ENCODE measurements at places on chromosomes 13 and 19.

DNA sequence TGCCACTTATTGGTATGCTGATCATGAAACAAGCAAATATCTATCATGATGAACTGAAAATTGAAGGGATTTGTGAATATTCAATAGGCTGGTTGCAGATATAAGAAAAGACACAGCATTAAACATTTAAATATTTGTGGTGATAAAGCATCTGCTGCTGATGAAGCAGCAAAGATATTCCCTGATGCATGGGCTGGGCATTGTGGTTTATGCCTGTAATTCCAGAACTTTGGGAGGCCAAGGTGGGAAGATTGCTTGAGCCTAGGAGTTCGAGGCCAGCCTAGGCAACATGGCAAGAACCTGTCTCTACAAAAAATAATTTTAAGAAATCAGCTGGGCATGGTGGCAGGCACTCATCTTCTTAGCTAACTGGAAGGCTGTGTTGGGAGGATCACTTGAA lies 54.5 kb downstream of the GPR180 start:
- DNase-seq = no peak

- no peak for DNase-seq
Measured at GRCh38 chr13:74169676-74170075, 35.5 kb upstream of the KLF12 start.

GRCh38 chr13:56352901-56353300 lies 787.8 kb upstream of the PRR20A start:
- DNase-seq = no peak

GRCh38 chr13:48532256-48532505 lies 699 bp downstream of the RCBTB2 start:
- peak; percentile 65 for DNase-seq

DNA sequence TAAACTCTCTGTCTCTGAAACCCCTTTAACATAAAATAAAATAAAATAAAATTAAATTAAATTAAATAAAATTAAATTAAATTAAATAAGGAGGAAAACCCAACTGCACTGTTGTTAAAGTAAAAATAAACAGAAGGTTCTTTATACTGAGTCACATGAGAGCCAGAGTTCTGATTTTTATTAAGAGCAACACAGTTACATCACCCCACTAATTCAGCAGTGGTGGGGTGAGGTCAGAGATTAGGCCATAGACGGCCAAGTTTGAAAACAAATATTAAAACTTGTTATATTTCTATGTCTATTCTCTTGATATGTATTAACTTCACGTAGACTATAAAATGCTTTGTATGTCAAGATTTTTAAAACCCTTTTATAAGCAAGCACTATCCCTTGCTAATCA lies 59.5 kb downstream of the MYCBP2 start:
- DNase-seq = no peak

- DNase-seq = no peak
Measured at GRCh38 chr13:68185444-68186141, 955.5 kb upstream of the PCDH9 start.

DNA sequence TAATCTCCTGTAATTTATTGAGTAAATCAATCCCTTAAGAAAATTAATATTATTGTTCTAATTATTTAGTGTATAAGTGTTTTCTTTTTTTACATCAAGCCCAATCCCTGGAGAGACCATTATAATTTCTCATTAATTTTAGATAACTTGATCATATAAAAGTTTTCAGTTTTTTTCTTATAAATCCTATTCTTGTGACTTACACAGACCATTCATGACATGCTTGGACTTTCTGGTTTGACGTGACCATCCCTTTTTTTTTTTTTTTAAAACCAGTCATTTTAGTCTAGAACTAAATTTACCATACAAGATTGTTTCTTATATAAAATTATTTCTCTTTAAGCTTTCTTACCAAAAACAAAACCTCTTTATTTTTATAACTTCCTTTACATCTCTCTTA lies 5.4 kb upstream of the MTRF1 start:
- DNase-seq = peak; percentile 41

DNA sequence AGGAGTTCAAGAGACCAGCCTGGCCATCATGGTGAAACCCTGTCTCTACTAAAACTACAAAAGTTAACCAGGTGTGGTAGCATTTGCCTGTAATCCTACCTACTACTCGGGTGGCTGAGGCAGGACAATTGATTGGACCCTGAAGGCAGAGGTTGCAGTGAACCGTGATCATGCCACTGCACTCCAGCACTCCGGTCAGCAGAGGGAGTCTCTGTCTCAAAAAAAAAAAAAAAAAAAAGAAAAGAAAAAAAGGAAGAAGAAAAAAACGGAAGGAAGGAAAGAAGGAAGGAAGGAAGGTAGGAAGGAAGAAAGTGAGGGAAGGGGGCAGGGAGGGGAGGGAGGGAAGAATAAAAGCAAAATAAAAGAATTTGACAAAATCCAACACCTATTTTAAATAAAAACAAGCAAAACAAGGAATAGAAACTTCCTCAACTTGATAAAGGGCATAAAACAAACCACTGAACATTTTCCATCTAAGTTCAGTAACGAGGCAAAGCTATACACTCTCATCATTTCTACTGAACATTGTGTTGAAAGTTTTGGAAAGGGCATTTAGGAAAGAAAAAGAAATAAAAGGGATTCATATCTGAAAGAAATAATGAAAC lies 411.6 kb upstream of the SLITRK5 start:
- no peak for DNase-seq

GRCh38 chr13:41582027-41582463 lies 124.7 kb downstream of the RGCC start:
- DNase-seq = no peak

DNA sequence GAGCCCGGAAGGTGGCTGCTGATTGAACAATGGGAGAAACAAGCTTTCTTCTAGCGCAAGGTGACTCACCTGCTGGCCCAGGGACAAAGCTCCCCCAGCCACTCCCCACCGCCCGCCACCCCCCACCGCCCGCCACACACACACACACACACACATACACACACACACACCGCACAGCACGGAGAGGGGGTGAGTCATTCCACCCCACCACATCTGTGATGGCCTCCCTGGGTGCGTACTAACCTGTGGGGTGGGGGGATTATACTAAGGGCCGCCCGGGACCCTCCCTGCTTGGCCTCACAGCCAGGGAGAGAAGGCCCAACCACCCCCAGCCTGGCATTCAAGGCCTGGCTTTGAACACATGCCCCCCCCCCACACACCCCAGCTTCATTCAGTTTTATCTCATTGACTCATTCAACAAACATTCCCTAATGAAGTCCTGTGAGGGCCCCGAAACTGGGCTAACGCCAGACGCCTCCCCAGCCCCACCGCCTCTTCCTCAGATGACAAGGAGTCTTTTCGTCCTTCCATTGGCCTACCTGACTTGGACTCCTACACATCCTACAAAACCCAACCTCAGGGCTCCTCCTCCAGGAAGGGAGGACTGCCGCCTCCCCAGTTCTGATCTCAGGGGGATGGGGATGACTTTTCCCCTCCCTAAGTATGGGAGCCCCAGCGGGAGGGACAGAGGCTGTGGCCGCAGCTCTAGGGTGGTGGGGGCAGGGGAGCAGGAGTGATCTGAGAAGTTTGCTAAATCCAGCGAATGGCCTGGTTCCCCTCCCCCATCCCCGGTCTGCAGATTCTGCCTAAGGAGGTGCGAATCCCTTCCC lies 5.8 kb upstream of the ONECUT3 start:
- peak; percentile 19 for DNase-seq

DNA sequence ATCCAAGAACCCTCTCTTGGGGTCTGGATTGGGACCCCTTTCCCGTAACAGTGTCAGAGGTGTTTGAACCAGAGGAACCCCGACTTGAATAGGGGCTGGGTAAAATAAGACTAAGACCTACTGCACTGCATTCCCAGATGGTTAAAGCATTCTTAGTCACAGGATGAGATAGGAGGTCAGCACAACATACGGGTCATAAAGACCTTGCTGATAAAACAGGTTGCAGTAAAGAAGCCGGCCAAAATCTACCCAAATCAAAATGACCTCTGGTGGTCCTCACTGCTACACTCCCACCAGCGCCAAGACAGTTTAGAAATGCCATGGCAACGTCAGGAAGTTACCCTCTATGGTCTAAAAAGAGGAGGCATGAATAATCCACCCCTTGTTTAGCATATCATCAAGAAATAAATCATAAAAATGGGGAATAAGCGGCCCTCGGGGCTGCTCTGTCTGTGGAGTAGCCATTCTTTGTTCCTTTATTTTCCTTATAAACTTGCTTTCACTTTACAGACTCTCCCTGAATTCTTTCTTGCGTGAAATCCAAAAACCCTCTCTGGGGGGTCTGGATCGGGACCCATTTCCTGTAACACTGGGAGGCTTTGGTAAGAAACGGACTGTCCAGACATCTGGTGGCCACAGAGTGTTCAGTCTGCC lies 4.4 kb upstream of the SIN3B start:
- DNase-seq = peak; percentile 43

- peak; percentile 63 for DNase-seq
Measured at GRCh38 chr13:42279986-42280385, 8.0 kb downstream of the AKAP11 start.

DNA sequence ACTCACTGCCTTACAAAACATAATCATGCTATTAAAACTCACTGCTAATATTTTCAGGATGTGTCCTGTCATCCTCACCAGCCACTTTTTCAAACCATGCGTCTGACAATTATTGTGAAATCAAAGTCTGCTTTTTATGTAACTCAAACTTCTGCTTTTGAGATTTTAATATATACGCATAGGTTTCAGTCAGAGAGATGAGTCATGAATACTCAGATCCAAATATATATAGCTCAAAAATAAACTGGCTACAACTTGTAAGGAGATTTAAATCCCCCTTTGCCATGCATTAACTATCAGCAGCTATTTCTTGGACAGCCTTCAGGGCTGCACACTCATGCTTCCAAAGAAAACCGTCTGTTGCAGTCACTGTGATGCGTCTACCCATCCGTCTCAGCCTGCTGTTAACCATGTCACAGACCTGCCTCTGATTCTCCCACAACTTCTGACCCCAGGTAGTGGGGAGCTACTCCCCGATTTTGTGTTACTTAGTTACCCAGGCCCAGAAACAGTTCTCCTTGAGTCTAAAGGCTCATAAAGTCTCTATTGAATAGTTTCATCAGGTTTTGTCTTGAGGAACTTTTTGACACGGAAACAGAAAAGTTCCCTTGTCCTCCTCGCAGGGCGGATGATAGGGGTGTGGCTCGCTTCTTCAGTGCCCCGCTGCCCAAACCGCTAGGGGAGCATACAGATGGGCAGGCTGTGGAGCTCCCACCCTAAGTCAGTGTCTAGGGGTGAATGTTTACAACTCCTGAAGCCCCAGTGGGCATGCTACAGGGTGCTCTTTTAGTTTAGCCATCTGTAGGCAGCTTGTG lies 33.8 kb upstream of the SGCG start:
- DNase-seq = no peak

DNA sequence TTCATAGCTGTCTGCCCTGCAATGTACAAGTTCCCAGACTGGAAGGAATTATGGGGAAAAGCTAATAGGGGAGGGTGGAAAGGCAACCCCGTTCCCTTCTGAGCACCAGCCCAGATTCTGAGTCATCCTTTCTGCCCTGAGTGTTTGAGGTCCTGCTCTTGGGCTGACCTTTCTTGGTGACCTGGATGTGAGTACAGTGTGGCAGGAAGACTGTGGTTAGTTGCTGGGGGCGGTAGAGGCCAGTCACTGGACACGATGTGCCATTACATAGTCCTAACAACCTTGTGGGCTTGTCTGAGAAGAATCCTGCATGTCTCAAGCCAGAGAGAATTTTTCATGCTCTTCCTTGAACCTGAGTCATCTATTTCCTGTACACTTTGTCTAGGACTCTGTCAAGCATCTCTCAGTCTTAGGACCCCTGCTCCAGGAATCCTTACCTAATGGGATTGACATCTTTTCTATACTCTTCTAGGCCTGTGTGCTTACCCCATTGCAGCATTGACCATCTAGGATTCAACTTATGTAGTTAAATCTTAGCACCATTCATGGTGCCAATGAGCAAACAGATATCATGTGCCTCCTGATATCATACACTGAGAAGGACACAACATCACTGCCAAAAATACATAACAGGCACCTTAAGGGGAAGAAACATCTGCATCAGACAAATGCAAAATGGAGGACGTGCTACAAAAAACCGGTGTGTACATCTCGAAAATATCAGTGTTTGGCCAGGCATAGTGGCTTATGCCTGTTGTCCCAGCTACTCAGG lies 8.1 kb upstream of the ANGPTL4 start:
- peak; percentile 98 for DNase-seq

DNA sequence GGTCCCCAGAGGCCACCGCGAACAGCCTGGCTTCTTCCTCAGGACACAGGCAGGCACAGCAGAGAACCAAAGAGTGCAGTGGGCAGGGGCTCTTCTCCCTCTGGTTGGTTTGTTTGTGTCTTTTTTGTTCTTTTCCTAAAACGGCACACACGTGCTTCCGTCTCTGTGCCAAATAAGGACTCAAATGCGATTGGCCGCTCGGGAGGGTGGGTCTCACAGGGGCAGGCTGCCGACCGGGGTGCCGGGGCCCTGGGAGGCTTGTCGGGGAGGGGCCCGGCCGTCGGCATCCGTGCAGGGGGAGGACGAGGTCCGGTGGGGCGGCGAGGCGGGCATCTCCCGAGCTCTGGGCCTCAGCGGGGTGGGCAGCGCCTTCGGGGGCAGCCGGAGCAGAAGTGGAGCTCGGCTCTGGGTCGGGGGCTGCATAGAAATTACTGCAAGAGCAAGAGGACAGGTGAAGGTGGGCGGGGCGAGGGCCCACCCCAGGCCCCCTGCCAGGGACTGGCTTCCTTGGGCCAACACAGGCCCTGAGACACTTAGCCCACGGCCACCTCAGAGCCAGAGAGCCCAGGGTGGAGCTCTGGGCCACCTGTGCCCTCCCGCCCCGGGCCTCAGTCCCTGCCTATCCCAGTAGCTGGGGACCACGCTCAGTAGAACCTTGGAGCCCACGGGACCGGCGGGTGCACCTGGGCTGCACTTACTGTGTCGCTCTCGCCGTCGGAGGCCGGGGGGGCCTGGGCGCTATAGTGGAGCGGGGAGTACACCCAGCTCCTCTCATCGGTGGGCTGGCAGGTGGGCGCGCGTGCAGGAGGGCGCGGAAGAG lies 6.4 kb upstream of the CACTIN start:
- no peak for DNase-seq

GRCh38 chr13:30792285-30793000 lies 57.1 kb downstream of the ALOX5AP start:
- peak; percentile 97 for DNase-seq

GRCh38 chr13:114078461-114079451 lies 53.7 kb downstream of the RASA3 start:
- no peak for DNase-seq

- no peak for DNase-seq
Measured at GRCh38 chr19:53332484-53332883, 1.1 kb upstream of the ZNF845 start.

DNA sequence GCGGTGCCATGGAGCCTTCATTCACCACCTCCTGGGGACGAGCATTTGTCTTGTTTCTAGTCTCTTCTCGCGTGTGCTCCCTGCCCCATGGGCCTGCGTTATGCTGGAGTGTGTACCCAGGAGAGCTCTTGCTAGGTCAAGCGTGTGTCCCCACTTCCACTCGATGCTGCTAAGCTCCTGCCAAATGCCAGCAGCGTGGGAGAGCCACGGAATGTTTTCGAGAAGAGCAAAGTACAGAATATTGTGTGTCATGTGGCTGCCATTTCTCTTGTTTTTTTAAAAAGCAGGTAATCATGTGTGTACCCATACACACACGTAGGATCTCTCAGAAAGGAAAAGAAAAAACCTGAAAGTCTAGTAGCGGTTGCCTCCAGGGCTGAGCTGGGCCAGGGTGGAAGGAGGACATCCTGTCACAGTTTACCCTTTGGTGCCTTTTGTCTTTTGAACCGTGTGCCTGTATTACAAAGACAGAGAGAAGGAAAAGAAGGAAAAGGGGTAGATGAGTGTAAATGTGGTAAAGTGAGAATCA lies 28.6 kb downstream of the PAK4 start:
- no peak for DNase-seq

GRCh38 chr13:46893221-46893740 lies 3.6 kb downstream of the HTR2A start:
- no peak for DNase-seq

All from dermis blood vessel endothelial cell (primary cell).